Right hindlimb (tissue), 1 donor: ENCODE measurements at places on chromosomes 6 and 20.

- DNase-seq: no peak
Observed at GRCh38 chr6:170445971-170446370, 107.1 kb downstream of the PSMB1 start.

DNA sequence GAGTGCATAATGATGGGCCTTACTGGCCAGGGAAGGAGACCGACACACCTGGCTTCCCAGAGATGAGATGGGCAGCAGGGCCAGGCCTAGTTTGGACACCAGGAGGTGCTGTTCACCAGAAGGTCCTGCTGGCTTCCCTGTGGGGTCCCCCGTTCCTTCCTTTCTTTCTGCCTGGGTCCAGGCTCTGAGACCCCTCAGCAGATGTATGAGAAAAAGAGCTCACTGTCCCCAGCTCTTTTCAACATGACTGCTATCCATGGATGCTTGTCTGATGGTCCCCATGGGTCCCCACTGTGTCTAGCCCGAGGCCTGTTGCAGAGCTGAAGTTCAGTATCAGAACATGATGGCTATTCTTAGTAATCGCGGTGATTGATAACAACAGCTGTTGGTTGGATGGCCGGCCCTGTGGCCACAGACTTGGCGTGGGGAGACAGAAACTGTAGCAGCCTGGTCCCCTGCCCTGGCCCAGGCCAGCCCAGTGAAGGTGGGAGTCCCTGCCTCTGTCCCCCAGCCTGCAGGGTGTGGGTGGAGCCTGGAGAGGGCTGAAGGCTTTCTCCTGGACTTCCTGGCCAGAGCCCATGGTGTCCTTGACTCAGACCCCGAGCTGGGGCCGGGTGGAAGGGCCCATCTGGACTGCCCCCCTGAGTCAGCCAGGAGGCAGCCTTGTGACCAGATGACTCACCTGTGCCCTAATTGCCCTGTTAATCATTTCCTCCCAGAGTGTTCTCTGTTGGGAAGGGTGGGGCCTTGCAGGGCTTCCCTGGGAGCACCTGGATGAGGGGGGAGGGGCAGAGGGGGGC is 9.9 kb upstream of the BAK1 start:
- DNase-seq: peak; percentile 65

DNA sequence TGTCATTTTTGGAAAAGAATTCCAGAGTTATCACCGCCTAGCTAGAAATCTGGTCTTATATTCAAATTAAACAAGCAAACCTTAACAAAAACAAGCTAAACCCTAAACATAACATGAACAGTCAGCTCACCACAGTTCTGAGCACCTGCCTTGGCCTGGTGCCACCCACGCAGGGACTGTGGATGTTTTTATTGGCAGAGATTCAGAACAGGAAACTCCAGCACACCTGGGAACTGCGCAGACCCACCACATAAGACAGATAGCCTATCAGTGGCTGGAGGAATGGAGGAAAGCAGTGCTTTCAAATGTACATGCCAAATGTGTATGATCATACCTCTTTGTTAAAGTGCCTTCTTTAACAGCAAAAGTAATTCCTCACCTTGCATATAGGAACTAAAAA is 8.9 kb downstream of the SLC16A10 start:
- DNase-seq: no peak

- DNase-seq: no peak
Observed at GRCh38 chr6:1346558-1347091, 34.7 kb downstream of the FOXQ1 start.

- no peak for DNase-seq
Observed at GRCh38 chr6:81934936-81935335, 182.5 kb upstream of the TENT5A start.

DNA sequence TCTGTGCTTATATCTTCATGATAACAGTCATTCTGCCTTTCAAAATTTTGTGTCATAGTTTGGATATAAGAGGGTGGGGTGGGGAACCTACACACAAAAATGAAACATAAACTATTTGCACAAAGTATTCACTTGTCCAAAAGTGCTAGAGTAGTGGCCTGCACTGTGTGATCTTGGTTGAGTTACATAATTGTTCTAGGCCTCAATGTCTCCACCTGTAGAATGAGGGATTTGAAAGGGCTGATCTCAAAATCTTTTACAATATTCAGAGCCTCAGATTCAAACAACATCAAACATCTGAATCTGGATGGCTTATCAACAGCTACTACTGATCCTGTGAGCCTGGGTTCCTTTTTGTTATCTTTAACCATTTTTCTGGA is 64.3 kb upstream of the TMEM30A start:
- DNase-seq: no peak

- no peak for DNase-seq
Observed at GRCh38 chr20:52399352-52399751, 207.8 kb upstream of the ZFP64 start.

DNA sequence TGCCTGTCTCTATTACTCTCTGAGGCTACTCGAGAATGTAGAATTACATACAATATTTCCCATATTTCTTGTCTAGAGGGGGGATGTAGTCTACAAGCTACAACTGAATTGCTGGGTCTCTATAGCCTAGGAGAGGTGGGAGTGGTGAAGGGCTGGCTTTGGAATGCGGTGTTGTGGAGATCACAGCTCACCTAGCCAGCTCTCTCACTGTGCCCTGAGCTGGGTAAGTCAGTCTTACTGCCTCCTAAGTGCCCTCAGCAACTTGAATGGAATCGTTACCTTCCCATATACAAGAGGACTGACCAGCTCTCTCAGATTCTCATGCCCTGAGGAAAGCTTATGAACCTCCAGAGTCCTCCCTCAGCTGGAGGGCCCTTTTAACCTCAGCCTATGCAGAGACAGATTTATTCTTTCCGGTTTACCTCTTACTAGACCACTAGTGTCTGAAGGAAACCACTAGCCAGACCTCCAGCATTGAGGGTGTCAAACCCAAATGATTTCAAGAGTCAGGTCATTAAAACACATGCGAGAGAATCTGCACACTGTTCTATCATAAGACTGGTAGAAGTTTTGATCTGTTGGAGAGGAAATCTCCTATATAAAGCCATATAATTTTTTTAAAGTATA is 20.6 kb downstream of the VIP start:
- no peak for DNase-seq
